Naive thymus-derived CD8-positive, alpha-beta T cell (primary cell): ENCODE measurements at places on chromosomes 3 and 15. TPM values are rescaled to one million over a fixed set of nuclear protein-coding genes. Genes with fewer than 3 reads are reported as not detected.

DNA sequence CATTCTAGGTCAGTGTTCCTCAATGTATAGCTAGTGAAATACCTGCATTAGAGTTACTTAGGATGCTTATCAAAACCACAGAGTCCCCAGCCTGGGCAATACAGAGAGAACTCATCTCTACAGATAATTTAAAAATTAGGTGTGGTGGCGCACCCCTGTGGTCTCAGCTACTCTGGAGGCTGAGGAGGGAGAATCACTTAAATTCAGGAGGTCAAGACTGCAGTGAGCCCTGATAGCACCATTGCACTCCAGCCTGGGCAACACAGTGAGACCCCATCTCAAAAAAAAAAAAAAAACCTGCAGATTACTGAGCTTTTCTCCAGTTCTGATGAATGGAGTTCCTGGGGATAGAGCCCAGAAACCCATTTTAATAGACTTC is 10.1 kb upstream of the MINDY2 start:
- peaks cover 5% of the 10 kb centered on the region for H3K36me3 ChIP-seq
- H3K27me3 ChIP-seq: no peaks in the 10 kb centered on the region
- no peaks in the 10 kb centered on the region for H3K4me1 ChIP-seq
- H3K4me3 ChIP-seq: no peak overlapping the region
- DNase-seq: no peak
- H3K27ac ChIP-seq: no peak overlapping the region

- no peak overlapping the region for H3K27ac ChIP-seq
- DNase-seq: no peak
Observed at GRCh38 chr15:51547656-51548055, 74.9 kb downstream of the DMXL2 start.

GRCh38 chr3:72957297-72957696 is 39.3 kb upstream of the PPP4R2 start:
- H3K4me3 ChIP-seq: no peak overlapping the region
- no peak overlapping the region for H3K27ac ChIP-seq
- peaks cover 6% of the 10 kb centered on the region for H3K4me1 ChIP-seq
- no peaks in the 10 kb centered on the region for H3K27me3 ChIP-seq
- DNase-seq: no peak

DNA sequence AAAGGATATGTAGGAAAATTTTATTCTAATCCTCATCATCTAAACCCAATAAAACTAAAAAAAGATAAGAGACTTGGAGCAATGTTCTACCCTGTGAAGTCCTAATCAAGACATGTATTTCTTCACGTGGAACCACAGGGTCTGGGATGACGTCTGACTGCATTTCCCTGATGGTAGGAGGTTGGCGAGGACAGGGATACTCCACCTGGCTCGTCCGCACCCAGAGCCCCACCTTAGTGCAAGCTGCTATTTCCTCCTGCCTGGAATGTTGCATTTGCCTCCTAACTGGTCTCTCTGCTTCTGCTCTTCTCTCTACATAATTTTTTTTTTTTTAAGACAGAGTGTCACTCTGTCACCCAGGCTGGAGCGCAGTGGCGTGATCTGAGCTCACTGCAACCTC is 57.7 kb upstream of the RASGRP1 start:
- no peak overlapping the region for H3K27ac ChIP-seq
- H3K36me3 ChIP-seq: no peaks in the 10 kb centered on the region
- H3K4me1 ChIP-seq: peaks cover 31% of the 10 kb centered on the region
- H3K4me3 ChIP-seq: no peak overlapping the region

DNA sequence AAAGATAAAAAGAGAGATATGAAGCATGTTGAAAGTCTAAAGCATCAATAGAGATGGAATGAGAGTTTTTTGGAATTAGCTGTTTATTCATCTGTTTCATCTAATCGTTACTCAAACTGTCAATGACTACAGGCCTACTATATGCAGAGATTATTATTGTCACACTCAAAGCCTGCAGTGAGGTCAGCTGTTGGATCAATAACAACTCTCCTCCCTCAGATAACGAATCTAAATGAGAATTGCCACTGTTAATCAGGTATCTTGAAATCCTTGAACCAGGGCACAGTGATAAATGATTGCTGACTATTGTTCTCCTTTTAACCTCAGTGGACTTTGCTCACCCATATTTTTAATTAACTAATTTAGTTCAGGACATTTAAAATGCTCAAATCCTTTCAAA is 192.3 kb upstream of the SGO1 start:
- no peak for DNase-seq
- H3K36me3 ChIP-seq: peaks cover 2% of the 10 kb centered on the region
- no peak overlapping the region for H3K4me3 ChIP-seq

DNA sequence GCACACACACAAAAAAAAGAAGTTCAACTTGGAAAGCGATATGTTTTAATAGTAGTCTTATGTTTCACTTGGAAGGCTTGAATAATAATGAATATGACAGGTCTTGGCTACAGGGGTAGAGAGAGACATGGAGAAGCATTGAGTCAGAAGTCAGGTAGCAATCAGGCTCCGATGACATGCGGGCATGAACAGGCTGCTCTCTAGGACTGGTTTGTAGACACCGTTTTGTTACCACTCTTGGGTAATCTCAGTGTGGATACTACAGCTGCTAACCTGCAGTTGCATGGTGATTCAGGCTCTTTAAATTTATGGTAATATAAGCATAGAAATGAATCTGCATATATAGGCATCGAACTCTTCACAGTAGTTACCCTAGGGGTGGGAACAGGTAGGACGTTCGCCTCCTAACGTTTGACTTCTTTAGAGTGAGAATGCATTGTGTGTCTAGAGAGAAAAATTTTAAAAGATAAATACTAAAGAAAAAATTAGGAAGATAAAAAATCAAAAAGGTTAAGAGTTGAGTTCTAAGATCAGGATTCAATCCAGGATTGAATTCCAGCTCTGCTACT is 241.6 kb upstream of the KBTBD8 start:
- no peaks in the 10 kb centered on the region for H3K36me3 ChIP-seq
- H3K4me3 ChIP-seq: no peak overlapping the region
- H3K27ac ChIP-seq: no peak overlapping the region
- no peaks in the 10 kb centered on the region for H3K4me1 ChIP-seq
- no peak for DNase-seq

GRCh38 chr3:147661916-147662315 is 252.8 kb downstream of the ZIC1 start:
- no peak overlapping the region for H3K4me3 ChIP-seq
- DNase-seq: no peak
- no peaks in the 10 kb centered on the region for H3K4me1 ChIP-seq
- no peaks in the 10 kb centered on the region for H3K36me3 ChIP-seq

RASL12 gene
- not detected for total RNA-seq

DNA sequence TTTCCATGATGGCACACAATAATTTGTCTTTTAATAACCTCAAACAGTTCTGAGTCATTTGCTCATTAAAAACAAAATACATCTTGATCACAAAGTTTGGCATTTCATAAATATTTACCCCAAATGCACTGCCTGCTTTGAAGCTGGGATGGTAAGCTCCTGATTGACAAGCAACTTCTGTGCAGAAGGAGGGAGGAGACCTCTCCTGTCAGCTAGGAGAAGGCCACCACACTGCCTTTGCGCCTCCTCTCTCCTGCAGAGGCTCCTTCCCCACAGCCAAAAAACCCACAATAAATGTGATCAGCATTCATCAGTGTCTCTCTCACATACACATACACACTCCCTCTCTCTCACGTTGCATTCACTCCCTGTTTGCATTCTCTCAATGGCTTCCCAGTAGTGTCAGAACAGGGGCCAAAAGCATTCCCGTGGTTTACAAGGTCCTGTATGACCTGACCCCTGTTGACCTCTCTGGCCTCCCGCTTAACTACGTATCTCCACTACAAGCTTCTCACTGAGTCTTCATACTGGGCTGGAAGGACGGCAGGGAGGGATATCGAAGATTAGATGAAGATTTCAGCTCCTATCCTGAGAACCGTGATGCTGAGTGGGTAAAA is 216.4 kb downstream of the FOXP1 start:
- H3K27ac ChIP-seq: peak overlapping the region; percentile 80
- no peak for DNase-seq
- no peaks in the 10 kb centered on the region for H3K36me3 ChIP-seq
- H3K4me3 ChIP-seq: no peak overlapping the region
- H3K4me1 ChIP-seq: peaks cover 87% of the 10 kb centered on the region
- no peaks in the 10 kb centered on the region for H3K27me3 ChIP-seq

DNA sequence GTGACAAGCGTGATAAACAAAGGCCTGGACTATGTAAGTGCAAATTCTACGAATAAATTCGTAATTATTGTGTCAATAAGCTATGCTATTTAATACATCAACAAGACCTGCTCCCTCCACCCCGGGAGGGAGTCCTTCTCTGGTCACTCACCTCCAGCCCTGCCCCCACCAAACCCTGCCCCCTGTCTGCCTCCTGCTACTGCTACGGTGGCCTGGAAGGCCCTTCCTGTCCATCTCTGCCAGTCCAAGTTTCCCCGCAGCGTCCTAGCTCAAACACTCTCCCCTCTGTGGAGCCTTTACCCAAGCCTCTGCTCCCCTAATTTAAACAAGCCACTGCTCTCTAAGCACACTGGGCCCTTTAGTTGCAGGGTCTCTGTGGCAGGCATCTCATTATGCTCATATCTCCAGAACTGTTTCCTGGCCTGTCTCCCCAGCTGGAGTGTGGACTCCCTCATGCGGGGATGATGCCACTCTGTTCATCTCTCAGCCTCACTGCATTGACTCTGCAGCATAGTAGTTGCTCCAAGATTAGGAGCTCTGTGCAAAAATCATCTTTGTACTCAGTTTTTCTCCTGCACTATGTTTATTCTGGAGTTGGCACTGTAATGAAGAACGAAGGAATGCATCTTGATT is 241.2 kb downstream of the NTRK3 start:
- H3K27me3 ChIP-seq: peaks cover 10% of the 10 kb centered on the region
- H3K27ac ChIP-seq: no peak overlapping the region
- no peak for DNase-seq
- no peaks in the 10 kb centered on the region for H3K4me1 ChIP-seq
- H3K36me3 ChIP-seq: no peaks in the 10 kb centered on the region
- no peak overlapping the region for H3K4me3 ChIP-seq

DNA sequence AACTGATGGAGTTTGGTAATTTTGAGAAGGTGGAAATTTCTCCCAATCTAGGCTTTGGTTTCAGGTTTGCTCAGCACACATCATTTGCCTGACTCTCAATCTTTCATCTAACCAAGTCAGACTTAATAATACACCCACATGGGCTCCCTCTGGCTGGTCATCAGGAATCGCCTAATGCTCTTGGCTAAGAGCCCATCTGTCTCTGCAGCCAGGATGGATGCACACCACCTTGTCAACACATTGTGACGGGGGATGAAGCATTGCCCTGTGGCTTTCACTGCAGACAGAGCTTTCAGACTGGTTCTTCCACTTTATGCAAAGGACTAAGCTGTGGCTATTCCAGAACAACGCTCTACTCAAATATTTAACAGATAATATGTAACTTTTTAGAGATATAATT is 3.0 kb upstream of the HDGFL3 start:
- peaks cover 20% of the 10 kb centered on the region for H3K27me3 ChIP-seq
- DNase-seq: no peak
- H3K27ac ChIP-seq: no peak overlapping the region
- peaks cover 4% of the 10 kb centered on the region for H3K36me3 ChIP-seq

- peaks cover 25% of the 10 kb centered on the region for H3K36me3 ChIP-seq
- DNase-seq: no peak
- H3K27ac ChIP-seq: no peak overlapping the region
Observed at GRCh38 chr3:190575437-190576185, 61.7 kb downstream of the IL1RAP start.

- no peak overlapping the region for H3K4me3 ChIP-seq
- no peaks in the 10 kb centered on the region for H3K36me3 ChIP-seq
- H3K27me3 ChIP-seq: peaks cover 28% of the 10 kb centered on the region
- no peak overlapping the region for H3K27ac ChIP-seq
- no peaks in the 10 kb centered on the region for H3K4me1 ChIP-seq
Observed at GRCh38 chr15:73755481-73755880, 2.3 kb upstream of the INSYN1 start.

CMTM7 gene
- total RNA-seq: 46.4 TPM

- H3K4me1 ChIP-seq: peaks cover 2% of the 10 kb centered on the region
- no peak overlapping the region for H3K4me3 ChIP-seq
- no peak overlapping the region for H3K27ac ChIP-seq
- H3K27me3 ChIP-seq: peaks cover 2% of the 10 kb centered on the region
Observed at GRCh38 chr3:2856138-2857133, 253.7 kb downstream of the IL5RA start.

DNA sequence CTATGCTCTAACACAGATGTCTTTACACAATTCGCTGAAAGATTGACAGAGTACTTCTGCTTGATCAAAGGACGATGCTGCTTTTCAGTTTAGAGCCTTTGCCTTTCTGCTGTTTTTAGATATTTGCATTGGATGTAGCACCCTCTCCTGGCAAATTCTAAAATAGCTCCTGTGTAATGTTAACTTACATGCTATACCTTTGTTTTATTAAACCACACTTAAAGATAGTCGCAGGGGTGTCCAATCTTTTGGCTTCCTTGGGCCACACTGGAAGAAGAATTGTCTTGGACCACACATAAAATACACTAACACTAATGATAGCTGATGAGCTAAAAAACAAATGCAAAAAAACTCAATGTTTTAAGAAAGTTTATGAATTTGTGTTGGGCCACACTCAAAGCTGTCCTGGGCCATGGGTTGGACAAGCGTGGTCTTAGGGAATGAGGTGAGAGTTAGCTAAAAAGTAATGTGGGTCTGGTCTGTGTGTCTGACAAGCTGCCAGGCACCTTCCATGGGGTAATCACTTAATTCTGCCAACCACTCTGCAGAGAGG is 62.9 kb downstream of the ATG7 start:
- H3K27me3 ChIP-seq: no peaks in the 10 kb centered on the region
- no peak for DNase-seq
- peaks cover 41% of the 10 kb centered on the region for H3K36me3 ChIP-seq

DNA sequence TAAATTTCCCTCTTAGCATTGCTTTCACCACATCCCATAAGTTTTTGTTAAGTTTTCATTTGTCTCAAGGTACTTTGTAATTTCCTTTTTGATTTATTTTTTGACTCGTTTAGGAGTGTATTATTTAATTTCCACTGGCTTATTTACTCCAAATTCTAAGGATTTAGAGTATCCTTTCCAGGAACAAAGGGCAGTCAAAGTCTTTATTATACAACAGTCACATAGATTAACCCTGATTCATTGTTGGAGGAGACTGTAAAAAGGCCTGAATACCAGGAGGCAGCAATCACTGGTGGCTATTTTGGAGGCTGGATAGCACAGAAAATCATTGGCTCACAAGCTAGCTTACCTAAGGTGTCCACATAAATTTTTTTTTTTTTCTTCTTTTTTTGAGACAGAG is 39.9 kb downstream of the OIP5 start:
- H3K27ac ChIP-seq: no peak overlapping the region
- H3K36me3 ChIP-seq: no peaks in the 10 kb centered on the region
- no peaks in the 10 kb centered on the region for H3K27me3 ChIP-seq
- peaks cover 35% of the 10 kb centered on the region for H3K4me1 ChIP-seq
- DNase-seq: no peak
- H3K4me3 ChIP-seq: no peak overlapping the region

DNA sequence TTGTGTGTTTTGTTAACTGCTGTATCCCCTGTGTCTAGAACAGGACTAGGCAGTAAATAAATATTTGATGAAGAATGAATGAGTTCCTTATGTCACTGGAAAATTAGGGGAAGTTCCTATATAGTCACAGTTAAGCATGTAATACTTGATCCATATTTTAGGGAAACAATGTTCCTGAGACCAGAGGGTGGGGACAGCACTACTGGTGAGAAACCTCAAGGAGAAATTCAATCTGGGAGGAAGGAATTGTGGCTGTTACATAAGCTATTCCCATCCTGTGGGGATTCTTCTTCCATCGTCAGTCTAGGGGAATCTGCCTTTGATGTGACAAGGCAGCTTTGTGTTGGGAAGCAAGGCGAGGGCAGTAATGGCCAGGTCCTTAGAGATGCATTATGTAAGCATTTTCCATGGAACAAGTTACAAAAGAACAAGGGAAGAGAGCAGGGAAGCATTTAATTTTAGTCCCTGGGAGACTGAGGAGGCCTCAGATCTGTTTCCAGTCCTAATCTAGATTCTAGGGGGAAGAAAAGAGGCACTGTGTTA is 219.3 kb upstream of the TTC14 start:
- DNase-seq: no peak
- no peaks in the 10 kb centered on the region for H3K27me3 ChIP-seq
- no peak overlapping the region for H3K27ac ChIP-seq
- no peaks in the 10 kb centered on the region for H3K36me3 ChIP-seq
- H3K4me1 ChIP-seq: no peaks in the 10 kb centered on the region
